K562 (cell line): ENCODE measurements at places on chromosomes 5 and 9. TPM values are rescaled to one million over a fixed set of nuclear protein-coding genes. Genes with fewer than 3 reads are reported as not detected.

DNA sequence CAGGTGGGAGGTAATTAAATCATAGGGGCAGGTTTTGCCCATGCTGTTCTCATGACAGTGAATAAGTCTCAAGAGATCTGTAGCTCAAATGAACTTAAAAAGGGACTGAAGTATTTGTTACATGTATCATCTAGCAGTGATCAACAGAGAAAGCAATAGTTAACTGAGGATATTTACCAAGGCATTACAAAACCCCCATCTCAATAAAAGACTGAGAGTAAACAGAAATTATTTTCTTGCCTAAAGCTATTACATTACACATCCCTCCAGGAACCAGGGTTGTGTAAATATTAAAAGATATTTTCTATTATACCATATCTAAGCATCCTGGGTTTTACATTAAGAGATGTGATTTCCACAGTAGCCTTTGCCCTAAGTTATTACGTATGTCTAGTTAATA lies 169.9 kb downstream of the CTNND2 start:
- DNase-seq = no peak

DNA sequence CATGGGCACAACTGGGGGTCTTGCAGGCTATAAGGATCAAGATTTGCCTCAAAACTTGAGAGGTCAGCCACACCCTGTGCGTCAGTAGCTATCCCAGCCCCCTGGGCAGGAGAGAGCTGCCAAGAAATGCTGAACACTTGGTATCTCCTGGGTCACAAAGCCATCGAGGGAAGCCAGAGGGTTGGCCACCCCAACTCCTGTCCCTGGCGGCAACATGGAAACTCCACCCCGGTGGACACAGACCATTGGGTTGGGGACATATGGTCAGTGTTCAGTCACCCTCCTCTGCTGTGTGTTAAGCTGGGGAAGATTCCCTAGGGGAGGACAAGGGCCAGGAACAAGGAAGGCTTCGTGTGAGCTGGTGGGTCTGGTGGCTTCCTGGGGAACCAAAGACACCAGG lies 140.6 kb downstream of the C5orf15 start:
- no peak for DNase-seq

DNA sequence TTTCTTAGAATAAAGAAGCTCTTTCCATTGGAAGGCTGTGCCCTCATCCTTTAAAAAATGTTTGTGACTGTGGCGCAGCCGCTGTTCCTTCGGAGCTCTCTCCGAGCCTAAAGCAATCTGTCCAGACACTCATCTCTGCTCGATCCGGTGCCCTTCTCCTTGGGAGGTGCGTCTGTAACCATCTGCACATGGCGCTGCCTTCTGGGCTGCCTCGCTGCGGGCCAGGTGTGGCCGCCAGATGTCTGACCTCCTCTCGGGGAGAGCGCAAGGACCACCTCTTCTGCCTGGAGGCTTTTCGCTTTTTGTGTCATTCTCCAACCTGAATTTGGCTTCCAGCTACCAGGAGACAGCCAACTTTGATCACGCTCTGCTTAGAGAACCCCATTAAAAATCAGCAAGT lies 153.4 kb upstream of the PTCH1 start:
- no peak for DNase-seq

GRCh38 chr5:130871346-130872086 lies 293.5 kb downstream of the HINT1 start:
- DNase-seq = peak; percentile 46

DNA sequence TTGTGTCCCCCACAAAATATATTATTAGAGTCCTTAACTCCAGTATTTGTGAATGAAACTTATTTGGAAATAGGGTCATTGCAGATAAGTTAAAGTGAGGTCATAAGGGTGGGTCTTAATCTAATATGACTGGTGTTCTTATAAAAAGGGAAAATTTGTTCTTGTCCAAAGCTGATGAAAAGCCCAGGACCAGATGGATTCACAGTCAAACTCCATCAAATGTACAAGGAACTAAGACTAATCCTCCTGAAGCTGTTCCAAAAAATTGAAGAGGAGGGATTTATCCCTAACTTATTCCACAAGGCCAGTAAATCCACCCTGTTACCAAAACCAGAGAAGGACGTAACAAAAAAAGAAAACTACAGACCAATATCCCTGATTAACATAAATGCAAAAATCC lies 56.4 kb upstream of the SLIT3 start:
- no peak for DNase-seq

DNA sequence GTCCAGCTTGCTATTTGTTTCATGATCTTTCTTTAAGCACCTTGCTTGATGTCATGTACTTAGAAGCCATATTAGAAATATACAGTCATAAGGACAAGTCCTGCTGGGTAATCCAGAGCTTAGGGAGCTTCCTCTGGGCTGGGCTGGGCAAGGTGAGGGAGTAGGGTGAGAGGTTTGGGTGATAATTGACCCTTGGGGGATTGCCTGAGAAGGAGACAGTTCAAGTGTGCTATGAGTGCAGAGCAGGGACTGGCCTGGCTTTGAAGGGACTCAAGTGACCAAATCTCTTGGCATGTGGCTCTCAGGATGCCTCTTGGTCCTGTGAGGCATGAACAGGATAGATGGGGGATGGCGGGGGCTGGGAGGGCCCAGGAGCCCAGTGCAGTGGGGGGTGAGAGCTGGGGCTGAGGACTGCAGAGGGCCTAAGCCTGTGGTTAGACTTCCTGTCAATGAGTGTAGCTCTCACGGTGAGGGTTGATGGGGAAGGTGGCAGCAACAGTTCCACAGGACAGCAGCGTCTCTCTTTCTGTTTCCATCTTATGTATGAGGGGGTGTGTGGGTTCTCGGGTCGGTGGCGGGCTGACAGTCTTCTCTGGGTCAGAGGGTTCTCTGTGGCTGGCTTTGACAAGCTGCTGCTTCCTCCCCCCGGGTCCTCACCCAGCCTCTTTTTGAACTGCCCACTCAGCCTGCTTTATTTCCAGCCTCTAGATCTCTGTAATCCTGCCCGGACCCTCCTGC lies 53.5 kb downstream of the RGS3 start:
- no peak for DNase-seq

GRCh38 chr9:23855873-23856604 lies 30.0 kb upstream of the ELAVL2 start:
- DNase-seq = no peak

DNA sequence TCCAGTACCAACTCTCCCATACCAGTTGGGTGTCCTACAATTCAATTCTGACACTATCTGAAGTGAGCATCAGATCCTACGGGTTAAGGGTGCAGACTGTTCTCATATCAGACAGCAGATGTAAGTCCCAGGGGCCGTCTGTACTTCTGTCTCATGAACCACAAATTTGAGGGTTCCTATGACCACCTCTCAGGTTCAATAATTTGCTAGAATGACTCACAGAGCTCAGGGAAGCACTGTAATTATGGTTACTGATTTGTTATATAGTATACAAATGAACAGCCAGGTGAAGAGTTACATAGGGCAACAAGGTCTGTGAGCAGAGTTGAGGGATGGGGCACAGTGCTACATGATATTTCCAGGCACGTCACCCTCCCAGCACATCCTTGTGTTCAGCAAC lies 499.1 kb downstream of the DMAC1 start:
- no peak for DNase-seq

OSMR gene
- 0.92 and 1.2 TPM in 2 replicates for total RNA-seq

- DNase-seq = no peak
Measured at GRCh38 chr5:96259151-96259772, 173.8 kb downstream of the PCSK1 start.
